Activated CD8-positive, alpha-beta T cell treated with anti-CD3 and anti-CD28 coated beads, Interleukin-2, amount 10 ng/mL, durations not matched to agents 7 days and 5 days (primary cell): ENCODE measurements at places on chromosomes 4 and X.
A peak's percentile ranks its signal among the peaks of the same experiment; 100 is the strongest.

GRCh38 chrX:139297638-139298037 lies 232.9 kb upstream of the F9 start:
- DNase-seq = no peak
- H3K27me3 ChIP-seq = no peaks in the 10 kb centered on the region
- H3K4me1 ChIP-seq = no peaks in the 10 kb centered on the region
- H3K4me3 ChIP-seq = no peak overlapping the region
- no peak overlapping the region for H3K27ac ChIP-seq

GRCh38 chr4:179552131-179552530 lies 2109.9 kb upstream of the AGA start:
- no peak for DNase-seq
- no peaks in the 10 kb centered on the region for H3K36me3 ChIP-seq
- H3K4me1 ChIP-seq = no peaks in the 10 kb centered on the region

DNA sequence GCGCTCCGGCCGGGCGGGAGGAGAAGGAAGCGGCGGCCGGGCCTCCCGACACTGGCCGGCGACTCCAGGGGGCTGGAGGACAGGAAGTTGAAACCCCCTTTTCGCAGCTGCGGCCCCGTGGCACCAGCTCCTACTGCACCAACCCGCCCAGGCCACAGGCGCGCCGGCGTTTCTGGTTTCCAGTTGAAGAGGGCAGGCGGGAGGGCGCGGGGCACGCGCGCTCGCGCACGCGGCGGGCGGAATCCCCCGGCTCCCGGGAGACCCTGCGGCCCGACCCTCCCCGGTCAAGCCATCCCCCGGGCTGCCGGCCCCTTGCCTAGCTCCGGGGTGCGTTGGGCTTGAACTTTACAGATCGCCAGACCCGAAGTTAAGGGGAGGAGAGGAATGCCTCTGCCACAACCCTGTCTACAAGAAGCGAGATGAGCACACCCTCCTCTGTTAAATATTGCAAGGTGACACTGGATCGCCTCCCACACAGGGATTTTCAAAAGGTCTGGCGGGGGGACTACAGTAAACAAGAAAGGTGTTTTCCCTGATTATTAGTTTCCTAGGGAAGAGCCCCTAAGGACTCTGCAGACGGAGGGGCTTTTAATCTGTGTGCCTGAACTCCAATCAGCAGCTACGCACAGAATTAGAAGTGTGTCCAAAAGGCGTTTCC lies 1.4 kb downstream of the ELOVL6 start:
- peak overlapping the region; percentile 93 for H3K4me3 ChIP-seq
- H3K27me3 ChIP-seq = no peaks in the 10 kb centered on the region
- peaks cover 39% of the 10 kb centered on the region for H3K4me1 ChIP-seq

DNA sequence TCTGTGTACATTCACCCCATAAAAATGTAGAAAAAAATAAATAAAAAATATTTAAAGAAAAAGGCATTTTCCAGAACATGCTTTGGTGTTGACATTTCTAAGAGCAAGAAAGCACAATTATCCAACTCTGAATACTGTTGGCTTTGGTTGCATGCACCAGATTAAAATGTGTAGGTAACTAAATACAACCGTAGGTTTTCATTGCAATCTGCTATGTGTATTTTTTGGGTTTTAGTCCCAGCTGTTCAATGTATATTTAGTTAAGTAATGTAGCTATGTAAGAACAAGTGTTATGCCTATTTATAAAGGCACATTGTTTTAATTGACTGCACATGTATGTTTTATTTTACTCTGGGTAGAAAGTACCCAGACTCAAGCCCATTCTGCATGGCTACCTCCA lies 108.1 kb upstream of the PAQR3 start:
- H3K27me3 ChIP-seq = no peaks in the 10 kb centered on the region
- H3K4me1 ChIP-seq = no peaks in the 10 kb centered on the region
- H3K27ac ChIP-seq = no peak overlapping the region
- no peak for DNase-seq

GRCh38 chr4:109912706-109913595 lies at the start of gene EGF:
EGF (plus strand) TSS chr4:109912883; CDS start chr4:109913336, 453 bp downstream.
- no peaks in the 10 kb centered on the region for H3K36me3 ChIP-seq
- H3K27ac ChIP-seq = no peak within 1 kb of the TSS
- H3K27me3 ChIP-seq = peaks cover 13% of the 10 kb centered on the region
- DNase-seq = no peak

- no peak for DNase-seq
- no peaks in the 10 kb centered on the region for H3K36me3 ChIP-seq
- no peaks in the 10 kb centered on the region for H3K27me3 ChIP-seq
- H3K4me3 ChIP-seq = no peak overlapping the region
Observed at GRCh38 chrX:47814851-47815250, 21.9 kb upstream of the ZNF81 start.

- DNase-seq = no peak
- H3K4me1 ChIP-seq = no peaks in the 10 kb centered on the region
- H3K36me3 ChIP-seq = no peaks in the 10 kb centered on the region
- H3K4me3 ChIP-seq = no peak overlapping the region
Observed at GRCh38 chrX:15988661-15989603, 134.3 kb upstream of the AP1S2 start.

- peaks cover 2% of the 10 kb centered on the region for H3K4me1 ChIP-seq
- peaks cover 4% of the 10 kb centered on the region for H3K27me3 ChIP-seq
- no peak for DNase-seq
Observed at GRCh38 chr4:169033660-169034059, 23.6 kb upstream of the CBR4 start.

- no peaks in the 10 kb centered on the region for H3K4me1 ChIP-seq
- H3K27ac ChIP-seq = no peak overlapping the region
- DNase-seq = no peak
- no peaks in the 10 kb centered on the region for H3K36me3 ChIP-seq
- H3K27me3 ChIP-seq = no peaks in the 10 kb centered on the region
- no peak overlapping the region for H3K4me3 ChIP-seq
Observed at GRCh38 chr4:92012899-92013867, 290.6 kb upstream of the GRID2 start.

DNA sequence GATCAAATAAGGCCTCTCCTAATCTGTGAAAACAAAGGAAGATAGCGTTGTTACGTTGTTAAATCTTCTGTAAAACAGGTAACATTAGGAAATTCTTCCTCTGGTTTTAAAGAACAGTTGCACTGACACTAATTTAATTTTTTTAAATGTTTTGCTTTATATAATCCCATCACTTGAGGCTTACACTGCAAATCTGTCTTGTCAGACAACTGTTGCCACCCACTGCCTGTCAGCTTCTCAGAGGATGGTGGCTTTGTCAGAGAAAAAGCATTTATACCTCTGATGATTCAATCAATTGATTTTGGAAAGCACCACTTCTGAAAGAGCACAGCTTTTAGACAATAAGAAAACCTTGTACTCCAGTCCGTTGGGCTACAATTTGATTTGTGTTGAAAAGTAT lies 799.1 kb downstream of the FSTL5 start:
- H3K27me3 ChIP-seq = no peaks in the 10 kb centered on the region
- H3K36me3 ChIP-seq = no peaks in the 10 kb centered on the region
- no peak overlapping the region for H3K27ac ChIP-seq
- H3K4me3 ChIP-seq = no peak overlapping the region

- no peak overlapping the region for H3K4me3 ChIP-seq
- DNase-seq = peak; percentile 24
- H3K4me1 ChIP-seq = no peaks in the 10 kb centered on the region
- H3K27ac ChIP-seq = no peak overlapping the region
- no peaks in the 10 kb centered on the region for H3K36me3 ChIP-seq
Observed at GRCh38 chr4:75895744-75896314, 6.4 kb downstream of the PPEF2 start.

DNA sequence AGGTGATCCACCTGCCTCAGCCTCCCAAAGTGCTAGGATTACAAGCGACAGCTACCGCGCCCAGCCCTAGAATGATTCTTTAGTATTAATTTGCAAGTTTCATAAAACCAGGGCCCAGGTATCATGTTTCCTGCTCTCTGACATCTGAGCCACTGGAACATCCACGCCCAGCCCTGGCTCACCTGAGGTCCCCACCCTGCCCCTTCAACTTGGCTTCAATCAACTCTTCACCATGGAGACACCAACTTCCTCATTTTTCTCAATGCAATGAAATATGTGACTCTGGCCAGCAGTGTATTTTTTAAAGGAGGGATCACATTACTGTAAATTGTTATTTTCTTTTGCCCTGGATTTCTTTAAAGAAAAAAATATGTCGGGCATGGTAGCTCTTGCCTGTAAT lies 3.9 kb downstream of the PRSS12 start:
- peaks cover 10% of the 10 kb centered on the region for H3K4me1 ChIP-seq
- peaks cover 48% of the 10 kb centered on the region for H3K27me3 ChIP-seq
- H3K36me3 ChIP-seq = no peaks in the 10 kb centered on the region
- H3K4me3 ChIP-seq = no peak overlapping the region
- H3K27ac ChIP-seq = no peak overlapping the region
